ENCODE measurements at places on chromosomes 11 and 22.
A peak's percentile ranks its signal among the peaks of the same experiment; 100 is the strongest.

- DNase-seq = no peak
These were observed 73.6 kb upstream of the GDPD4 start for GRCh38 chr11:77375107-77375506.

DNA sequence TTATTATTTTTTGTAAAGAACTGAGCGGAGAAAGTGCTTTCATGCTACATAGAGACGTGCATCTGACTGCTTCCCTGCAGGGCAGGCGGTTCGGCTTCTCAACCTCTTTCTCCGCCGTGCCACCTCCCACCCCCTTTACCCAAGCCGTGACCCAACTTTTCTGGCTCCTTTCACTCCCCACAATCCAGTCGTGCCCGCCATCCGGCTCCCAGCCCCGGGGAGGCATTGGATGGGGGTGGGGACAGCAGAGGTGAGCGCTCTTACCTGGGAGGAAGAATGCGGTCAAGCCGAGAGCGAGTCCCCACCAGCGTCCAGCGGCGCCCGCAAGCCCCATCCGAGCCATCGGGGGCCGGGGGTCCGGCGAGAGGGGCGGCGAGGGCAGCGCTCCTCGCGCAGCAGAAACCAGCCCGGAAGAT is 781 bp downstream of the NECTIN1 start:
- no peak for DNase-seq

- no peak for DNase-seq
These were observed 863.8 kb downstream of the KCNA4 start for GRCh38 chr11:29153078-29153477.

GRCh38 chr11:11028017-11028692 is 170.3 kb upstream of the ZBED5 start:
- peak; percentile 77 for DNase-seq

- DNase-seq = no peak
These were observed 35.1 kb downstream of the TTC12 start for GRCh38 chr11:113349528-113349927.

GRCh38 chr11:123233975-123234334 is 38.9 kb upstream of the CLMP start:
- DNase-seq = no peak

DNA sequence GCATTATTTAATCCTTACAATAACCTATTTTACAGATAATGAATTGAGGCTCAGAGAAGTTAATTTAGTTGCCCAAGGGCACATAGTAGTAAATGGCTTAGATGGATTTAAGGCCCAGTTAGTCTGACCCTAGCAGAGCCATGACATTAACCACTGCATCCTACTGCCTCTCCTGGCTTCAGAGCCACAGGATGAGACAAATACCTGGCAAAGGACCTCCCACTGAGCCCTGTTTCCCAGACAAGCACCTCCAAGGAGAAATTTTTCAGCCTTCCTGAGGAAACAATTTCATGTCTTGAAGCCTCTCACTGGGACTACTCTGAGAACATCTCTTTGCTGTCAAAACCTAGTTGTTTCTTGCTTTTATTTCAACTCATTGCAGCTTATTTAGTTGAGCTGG is 28.4 kb downstream of the IZUMO1R start:
- no peak for DNase-seq

GRCh38 chr11:77636731-77637344 is 756 bp downstream of the CLNS1A start:
- DNase-seq = no peak

GRCh38 chr22:39773976-39774539 is 119.5 kb downstream of the ENTHD1 start:
- DNase-seq = peak; percentile 38

GRCh38 chr11:130647371-130647770 is 198.9 kb downstream of the ADAMTS15 start:
- DNase-seq = no peak

DNA sequence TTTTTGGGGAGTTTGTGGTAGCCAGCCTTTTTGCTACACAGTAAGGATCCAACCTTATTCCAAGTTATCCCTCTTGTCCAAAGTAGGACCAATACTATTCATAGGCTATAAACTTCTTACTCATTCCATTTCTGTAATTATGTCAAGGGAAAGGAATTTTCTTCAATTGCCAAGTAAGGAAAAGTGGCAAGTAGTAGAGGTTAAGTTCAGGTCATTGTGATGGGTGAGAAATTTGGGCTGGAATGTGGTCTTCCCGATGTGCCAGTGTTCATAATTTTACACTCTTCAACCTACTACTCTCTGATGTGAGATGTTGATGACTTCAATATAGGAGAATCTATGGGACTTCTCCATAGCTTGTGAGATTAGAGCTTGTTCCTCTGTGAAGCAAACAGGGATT is 648.8 kb downstream of the METTL15 start:
- no peak for DNase-seq

- no peak for DNase-seq
These were observed 14.1 kb downstream of the FAM83F start for GRCh38 chr22:40008726-40009291.

DNA sequence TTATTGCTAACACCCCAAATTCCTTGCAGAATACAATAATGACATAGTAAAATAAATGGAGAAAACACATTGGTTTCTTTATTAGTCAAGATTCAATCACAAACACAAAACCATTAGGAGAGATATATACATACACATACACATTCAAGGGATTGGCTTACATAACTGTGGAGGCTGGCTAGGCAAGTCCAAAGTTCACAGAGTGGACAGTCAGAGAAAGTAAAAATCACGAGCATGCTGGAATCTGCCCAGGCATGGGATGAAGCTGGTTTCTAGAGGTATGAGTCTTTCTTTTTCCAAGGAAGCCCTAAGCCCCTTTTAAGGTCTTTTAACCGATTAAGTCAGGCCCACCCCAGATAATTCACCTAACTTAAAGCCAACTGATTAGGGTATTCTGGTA is 13.6 kb upstream of the OR56B1 start:
- DNase-seq = no peak

GRCh38 chr22:36986242-36986821 is 32.9 kb downstream of the TST start:
- DNase-seq = peak; percentile 7

GRCh38 chr11:78622666-78623065 is 48.0 kb upstream of the NARS2 start:
- DNase-seq = no peak

DNA sequence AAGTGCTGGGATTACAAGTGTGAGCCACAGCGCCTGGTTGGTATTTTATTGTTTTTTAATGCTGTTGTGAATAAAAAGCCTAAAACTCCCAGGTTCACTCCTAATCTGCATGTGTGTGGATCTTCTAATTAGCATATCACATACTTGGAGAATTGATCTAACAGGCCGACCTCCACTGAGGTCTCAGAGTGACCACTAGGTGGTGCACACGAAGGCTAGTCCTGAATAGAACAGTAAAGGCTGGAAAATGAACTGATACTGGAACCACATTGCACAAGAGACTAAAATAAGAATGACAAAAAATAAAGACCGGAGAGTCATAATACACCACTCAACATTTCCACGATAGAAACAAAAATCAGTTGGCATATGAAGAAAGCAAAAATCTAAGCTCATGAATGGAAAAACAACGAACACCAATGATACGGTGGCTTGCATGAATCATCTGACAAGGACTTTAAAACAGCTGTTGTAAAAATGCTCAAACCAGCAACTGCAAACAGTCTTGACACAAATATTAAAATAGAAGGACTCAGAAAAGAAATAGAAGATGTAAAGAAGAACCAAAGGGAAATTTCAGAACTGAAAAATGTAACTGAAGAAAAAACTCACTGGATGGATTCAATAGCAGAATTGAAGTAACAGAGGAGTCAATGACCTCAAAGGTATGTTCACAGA is 19.2 kb downstream of the PIM3 start:
- DNase-seq = no peak

GRCh38 chr11:59158206-59159068 is 13.5 kb upstream of the DTX4 start:
- peak; percentile 43 for DNase-seq

GRCh38 chr11:69958308-69958707 is 119.8 kb upstream of the ANO1 start:
- no peak for DNase-seq

- DNase-seq = no peak
These were observed 23.5 kb upstream of the P2RY6 start for GRCh38 chr11:73248526-73249185.

DNA sequence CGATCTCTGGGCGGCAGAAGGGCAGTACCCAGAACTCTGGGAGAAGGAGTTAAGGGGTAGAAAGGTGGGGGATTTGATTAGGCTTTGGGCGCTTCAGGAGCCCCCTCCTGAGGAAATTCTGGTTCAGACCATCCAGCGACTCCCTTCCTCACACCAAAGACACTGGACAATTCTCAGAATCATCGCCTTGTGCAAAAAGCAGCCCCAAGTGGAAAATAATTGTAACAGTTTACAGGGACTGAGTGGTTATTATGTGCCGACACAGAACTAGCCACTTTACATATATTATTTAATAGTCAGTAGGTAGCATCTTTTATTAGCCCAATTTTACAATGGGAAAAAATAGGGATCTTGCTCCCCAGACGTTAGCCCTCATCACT is 662 bp upstream of the TRIM3 start:
- DNase-seq = no peak

DNA sequence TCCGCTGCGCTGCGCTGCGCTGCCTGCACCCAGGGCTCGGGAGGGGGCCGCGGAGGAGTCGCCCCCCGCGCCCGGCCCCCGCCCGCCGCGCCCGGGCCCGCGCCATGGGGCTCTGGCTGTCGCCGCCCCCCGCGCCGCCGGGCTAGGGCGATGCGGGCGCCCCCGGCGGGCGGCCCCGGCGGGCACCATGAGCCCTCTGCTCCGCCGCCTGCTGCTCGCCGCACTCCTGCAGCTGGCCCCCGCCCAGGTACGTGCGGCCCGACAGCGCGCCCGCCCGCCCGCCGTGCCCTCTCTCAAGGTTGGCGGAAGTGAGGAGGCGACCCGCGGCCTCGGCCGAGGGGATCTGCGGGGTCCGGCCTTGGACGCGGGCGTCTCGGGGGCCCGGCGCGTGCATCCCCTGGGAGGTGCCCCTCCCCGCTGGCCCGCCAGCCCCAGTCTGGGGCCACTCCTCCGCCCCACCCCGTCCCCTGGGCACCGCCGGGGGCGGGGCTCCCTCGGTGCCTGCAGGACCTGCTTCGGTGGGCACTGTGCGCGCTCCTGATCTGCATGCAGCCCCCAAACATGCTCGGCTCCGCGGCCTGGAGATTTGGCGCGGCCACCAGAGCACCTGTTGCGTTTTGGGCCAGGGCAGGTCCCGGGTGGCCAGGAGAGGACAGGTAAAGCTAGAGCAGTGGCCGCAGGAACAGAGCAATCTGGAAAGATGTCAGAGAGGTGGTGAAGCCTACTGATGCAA is 429 bp downstream of the VEGFB start:
- peak; percentile 37 for DNase-seq

- no peak for DNase-seq
These were observed 715.9 kb upstream of the API5 start for GRCh38 chr11:42595876-42596275.

DNA sequence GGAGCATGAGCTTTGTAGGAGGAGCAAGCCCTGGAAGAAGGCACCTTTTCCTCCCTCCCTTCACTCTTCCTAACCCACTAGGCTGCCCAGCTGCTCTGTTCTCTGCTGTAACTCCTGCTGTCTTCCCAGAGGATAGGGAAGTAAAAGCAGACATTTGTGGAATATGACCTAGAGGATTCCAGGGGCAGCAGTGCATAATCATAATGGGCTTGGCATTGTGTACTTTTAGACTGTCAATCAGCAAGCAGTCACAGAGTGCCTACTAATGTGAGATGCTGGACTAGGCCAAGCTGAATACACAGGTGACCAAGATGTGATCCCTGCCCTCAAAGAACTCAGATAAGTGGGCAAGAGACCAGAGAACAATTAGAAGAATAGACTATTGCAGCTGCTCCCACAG is 133.0 kb downstream of the NAV2 start:
- no peak for DNase-seq
